ENCODE measurements at places on chromosomes 5 and 9.

DNA sequence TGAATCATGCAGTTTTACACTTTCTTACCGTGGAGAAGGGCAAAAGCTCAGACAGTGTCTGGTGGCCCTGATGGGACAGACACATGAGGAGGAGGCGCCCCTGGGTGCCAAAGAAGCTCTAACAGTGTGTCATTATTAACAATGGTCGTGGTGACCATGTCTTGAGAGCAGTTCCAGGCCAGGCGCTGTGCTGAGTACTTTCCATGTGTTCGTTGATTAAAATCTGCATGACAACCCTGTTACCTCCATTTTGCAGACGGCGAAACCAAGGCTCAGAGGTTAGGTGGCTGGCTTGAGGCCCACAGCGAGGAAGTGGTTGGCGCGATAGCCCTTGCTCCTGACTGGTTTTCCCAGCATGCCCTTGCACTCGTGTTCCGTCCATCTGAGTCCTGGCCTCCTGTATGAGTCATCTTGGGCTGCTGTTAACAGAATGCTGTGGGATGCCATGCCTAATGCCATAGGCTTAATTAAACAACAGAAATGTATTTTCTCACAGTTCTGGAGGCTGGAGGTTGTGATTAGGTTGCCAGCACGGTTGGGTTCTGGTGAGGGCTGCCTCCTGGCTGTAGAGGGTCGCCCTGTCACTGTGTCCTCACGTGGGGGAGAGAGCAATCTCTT is 92.0 kb downstream of the AMBP start:
- DNase-seq = no peak

- DNase-seq = peak; percentile 22
These were observed 114.1 kb upstream of the RIOK2 start for GRCh38 chr5:97297063-97297703.

- DNase-seq = peak; percentile 29
These were observed 2.6 kb upstream of the NFIL3 start for GRCh38 chr9:91426123-91426745.

- peak; percentile 61 for DNase-seq
These were observed 214.3 kb downstream of the GNA14 start for GRCh38 chr9:77433675-77434445.

- no peak for DNase-seq
These were observed 193.8 kb downstream of the SMARCA2 start for GRCh38 chr9:2208991-2209390.

DNA sequence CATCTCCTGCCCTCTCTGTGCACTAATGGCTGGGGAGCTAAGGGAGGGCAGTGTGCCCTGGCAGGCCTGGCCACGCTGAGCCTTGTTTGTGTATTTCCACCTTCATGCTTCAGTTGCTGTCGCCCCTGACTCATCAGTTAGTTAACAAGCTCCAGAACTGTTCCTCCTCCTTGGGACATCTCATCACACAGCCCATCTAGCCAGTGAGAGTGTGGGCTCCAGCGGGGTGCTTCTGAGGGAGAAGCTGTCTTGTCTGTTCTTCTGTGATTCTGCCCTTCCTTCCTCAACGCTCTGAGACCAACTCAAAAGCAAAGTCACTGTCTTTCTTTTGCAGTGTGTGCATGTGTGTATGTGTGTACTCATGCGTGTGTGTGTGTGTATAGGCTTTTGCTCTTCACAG is 58.3 kb upstream of the CPEB4 start:
- DNase-seq = peak; percentile 37

DNA sequence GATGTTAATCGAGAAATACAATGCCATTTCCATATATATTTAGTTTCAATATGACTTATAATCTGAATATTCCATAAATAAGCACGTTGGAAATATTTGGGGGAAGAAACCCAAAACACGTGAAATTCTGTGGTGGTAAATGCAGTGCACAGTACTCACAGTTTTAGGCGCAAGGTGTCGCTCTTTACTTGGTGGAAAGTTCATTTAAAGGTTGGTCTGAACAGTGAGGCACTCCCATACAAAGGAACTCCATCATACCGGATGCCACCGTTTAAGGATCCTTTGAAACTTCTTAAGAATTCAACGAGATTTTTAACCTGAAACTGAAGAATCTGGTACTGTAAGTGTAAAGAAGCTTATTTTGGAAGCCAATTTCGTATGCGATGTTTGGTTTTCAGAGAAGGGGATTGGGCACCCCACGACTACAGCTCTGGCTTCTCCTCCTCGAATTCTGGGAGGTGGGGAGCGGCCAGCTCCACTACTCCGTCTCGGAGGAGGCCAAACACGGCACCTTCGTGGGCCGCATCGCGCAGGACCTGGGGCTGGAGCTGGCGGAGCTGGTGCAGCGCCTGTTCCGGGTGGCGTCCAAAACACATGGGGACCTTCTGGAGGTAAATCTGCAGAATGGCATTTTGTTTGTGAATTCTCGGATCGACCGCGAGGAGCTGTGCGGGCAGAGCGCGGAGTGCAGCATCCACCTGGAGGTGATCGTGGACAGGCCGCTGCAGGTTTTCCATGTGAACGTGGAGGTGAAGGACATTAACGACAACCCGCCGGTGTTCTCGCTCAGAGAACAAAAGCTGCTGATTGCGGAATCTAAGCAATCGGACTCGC is at the start of gene PCDHA11:
TSS of gene PCDHA11 (plus strand) at position 237 of the 834 bp plus-strand sequence. CDS start at position 384, 147 bp downstream.
- no peak for DNase-seq

DNA sequence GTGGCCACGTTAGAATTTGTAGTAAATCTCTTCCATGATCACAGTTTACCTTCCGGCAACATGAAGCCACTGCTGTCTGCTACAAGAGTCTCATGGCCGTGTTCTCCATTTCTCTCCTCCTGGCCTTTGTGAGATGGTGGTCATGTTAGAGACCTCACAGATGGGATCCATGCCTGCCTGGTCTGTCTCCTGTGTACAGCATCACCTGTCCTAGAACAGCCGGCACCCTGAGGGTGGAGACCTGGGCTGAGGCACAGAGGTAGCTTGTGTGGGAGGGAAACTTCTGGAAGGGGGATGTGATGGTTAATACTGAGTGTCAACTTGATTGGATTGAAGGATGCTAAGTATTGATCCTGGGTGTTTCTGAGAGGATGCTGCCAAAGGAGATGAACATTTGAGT is 3.1 kb upstream of the FCN2 start:
- DNase-seq = no peak

- DNase-seq = no peak
These were observed 96.7 kb upstream of the SEMA6A start for GRCh38 chr5:116671211-116671736.

GRCh38 chr9:105147110-105147871 is 97.2 kb upstream of the SLC44A1 start:
- DNase-seq = no peak

DNA sequence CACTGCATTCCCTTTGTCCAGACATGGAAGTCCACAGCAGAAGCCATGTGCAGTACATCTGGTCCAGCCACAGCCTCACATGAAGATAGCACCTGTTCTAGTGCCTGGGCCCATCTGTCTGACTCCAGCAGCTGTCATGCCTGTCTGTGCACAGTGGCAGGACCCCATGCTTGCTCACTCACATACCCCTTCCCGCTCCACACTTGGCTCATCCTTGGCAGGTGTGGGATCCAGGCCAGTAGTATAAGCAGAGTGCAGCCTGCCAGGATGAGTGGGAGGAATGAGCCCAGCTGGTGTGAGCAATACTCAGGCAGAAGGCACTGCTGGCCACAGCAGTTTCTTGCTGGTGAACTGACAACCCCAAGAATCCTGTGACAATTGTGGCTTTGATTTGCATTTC is 168.0 kb downstream of the PRDM9 start:
- DNase-seq = no peak

- DNase-seq = no peak
These were observed 479.4 kb downstream of the ENC1 start for GRCh38 chr5:74161170-74161569.

DNA sequence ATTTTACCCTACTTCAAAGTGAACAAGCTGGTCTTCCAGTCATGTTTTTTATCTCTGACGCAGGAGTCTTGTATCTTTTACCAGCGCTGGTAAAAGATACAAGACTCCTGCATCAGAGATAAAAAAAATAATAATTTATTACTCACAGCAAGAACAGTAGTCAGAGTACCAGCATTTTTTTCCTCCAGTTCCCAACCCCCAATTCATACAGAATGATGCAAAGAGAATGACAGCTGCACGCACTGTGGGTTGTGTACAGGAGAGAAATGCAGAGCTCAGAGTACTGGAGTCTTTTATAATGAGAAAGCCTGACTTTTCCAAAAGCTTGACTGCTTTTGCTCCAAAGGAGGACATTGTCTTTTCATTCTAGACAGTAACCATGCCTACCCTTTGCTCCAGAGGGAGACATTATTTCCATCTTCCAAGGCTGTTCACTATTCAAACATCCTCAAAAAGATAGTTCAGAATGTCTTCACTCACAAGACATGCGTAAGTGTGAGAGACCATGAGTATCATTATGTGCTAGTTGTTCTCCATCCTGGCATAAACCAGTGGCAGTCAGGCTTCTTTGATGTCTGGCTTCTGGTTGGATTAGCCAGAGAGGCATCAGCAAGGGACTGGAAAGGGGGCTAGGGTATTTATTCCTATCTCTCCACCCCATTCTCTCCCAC is 14.3 kb upstream of the RANBP6 start:
- DNase-seq = no peak

DNA sequence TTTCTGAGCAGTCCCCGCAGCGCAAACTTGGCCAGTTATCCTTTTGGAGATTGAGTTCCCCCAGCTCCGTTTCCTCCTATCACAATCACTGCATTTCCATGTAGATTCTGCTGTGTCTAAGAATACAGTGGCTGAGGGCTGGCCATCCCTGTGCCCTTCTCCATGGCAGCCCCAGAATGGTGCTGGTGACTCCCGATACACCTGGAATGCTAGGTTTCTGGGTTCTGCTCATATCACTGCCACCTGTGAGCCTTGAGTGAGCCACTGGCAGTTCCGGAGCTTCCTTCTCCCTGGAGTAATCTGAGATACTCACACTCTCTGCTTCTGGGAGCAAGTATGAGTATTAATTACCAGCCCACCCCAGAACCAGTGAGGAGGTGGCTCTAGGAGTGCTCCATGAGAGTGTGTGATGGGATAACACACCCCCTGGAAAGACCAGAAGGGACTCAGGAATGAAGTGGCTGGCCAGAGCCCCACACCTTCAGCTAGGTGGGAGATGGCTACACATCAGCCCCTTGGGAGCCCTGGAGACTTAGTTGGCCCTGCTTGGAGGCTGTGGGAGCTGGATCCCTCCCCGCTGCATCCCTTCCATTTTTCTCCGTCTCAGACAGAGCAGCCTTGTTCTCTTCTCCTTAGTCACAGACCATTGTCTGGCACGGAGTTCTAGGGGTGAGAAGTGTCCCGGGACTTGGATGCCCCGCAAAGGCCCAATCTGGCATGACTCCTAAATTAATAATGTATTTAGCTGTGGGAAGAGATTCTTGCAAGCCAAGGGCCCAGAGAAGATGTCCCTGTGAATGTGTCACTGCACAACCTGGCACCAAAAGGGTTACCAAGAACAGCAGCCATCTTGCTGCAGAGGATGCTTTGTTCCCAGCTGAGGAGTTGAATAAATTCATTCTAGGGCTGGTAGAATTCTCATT is 4.9 kb downstream of the PCDHGC5 start:
- DNase-seq = no peak

All from erythroblast (primary cell).